ENCODE measurements at places on chromosomes 4 and X.
A peak's percentile ranks its signal among the peaks of the same experiment; 100 is the strongest.

DNA sequence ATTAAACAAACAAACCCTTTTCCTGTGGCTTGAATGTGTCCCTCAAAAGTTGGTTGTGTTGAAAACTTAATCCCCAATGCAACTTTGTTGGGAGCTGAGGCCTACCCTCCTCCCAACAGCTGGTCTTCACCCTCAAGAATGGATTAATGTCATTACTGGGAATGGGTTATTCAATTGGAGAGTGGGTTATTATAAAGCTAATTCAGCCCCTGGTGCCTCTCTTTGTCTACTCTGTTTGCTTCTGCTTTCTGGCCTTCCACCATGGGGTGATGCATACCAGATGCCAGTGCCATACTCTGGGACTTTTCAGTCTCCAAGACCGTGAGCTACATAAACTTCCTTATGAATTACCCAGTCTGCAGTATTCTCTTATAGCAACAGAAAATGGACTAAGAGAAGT lies 706.5 kb downstream of the CCSER1 start:
- DNase-seq: no peak

- peak; percentile 38 for DNase-seq
Observed at GRCh38 chr4:83043801-83044407, 8.9 kb downstream of the COPS4 start.

GRCh38 chr4:1448589-1449420 lies 42.6 kb upstream of the NKX1-1 start:
- no peak for DNase-seq

DNA sequence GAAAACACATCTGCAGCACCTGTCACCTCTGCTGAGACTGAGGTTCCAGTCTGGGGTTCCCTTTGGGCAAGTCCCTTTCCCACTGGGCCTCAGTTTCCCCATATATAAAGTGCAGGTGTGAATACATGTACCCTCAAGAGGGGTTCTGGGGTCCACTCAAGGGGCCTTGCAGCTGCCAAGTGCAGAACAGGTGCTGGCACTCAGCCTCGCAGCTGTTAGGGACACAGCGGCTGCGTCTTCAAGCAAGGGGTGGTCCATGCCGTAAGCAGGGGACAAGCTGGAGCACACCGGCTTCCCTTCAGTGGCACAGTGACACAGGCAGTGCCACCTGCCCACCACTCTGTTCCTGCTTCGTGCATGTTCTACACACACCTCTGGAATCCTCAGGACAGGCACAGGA lies 86.9 kb upstream of the PSAPL1 start:
- DNase-seq: no peak

DNA sequence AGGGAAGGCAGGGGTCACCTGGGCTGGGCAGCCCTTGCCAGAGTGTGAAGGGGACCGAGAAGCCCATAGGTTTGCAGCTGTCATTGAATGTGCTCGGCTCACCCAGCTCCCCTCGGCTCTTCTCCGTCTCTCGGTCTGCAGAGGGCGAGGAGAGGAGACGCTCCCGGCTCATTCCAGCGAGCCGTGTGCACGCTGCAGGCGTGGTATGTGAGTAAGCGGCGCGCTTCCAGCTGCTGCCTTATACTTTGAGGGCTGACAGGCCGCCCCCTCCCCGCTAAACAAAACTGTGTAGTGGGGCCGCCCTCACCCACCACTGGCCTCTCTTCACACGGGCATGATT lies 23.0 kb upstream of the BCORL1 start:
- DNase-seq: peak; percentile 53

DNA sequence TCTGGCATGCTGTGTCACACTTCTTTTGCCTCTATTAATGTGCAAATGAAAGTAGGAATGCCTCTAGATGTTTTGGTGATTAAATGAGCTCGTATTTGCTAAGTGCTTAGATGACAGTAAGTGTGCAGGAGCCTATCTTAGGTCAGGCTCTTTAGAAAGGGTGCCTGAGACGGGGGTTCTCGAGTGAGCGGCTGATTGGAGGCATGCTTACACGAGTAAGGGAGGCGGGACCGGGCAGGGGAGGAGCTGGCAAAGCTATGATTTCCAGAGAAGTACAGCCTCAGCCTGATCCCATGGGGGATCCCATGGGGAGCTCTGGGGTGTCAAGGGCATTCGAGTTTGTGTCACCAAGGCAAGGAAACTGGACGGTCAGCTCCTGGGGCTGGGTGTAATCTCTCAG lies 44.8 kb downstream of the CLDN34 start:
- DNase-seq: no peak

DNA sequence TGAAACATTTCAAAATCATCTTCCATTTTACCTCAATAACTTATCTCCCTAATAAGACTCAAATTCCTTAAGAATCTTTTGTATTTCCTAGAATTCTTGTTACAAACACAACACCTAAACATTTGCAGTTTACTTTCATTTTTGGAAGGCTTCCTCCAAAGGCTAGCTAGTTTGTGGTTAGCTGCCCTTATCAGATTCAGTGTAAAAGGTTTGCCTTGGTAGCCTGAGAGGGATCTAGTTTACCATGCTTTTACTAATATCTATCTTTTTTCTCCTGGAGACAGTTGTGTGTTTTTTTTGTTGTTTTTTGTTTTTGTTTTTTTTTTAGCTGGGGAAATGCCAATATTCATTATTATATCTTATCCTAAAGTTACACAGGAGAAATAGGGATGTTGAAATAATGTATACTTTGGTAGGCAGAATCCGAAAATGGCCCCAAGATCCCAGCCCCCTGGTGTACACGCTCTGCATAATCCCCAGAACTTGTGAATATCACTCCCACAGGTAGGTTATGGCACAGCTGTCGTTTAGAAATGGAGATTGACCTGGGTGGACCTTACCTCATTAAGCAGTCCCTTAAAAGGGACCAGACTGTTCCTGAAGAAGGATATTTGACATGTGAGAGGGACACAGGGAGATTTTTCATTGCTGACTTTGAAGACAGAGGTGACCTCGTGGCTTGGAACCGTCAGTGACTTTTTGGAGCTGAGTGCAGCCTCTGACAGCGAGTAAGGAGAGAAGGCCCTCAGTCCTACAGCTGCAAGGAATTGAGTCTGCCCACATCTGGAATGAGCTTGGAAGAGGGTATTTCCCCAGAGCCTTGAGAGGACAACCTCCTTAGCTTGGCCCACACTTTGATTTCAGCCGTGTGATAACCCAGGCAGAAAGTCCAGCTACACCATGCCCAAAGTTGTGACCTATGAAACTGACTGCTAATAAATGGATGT lies 33.4 kb downstream of the SEPTIN11 start:
- DNase-seq: no peak

DNA sequence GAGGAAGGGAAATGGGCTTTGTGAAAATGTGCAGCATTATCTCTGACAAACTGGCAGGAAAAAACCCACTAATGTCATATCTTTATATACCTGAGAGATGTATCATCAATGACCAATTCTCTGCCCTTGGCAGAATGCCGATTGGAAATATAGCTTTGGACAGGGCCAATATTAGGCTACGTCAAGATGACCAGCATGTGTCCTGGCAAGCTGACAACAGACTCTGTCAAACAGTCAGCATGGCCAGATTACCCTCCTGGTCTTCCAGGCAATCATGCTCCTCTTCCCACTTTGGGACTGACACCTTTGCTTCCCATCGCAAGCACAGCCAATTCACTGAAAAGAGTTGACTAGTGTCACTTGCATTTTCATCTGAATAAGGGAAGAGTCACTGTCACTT lies 57.0 kb downstream of the SORBS2 start:
- DNase-seq: no peak

DNA sequence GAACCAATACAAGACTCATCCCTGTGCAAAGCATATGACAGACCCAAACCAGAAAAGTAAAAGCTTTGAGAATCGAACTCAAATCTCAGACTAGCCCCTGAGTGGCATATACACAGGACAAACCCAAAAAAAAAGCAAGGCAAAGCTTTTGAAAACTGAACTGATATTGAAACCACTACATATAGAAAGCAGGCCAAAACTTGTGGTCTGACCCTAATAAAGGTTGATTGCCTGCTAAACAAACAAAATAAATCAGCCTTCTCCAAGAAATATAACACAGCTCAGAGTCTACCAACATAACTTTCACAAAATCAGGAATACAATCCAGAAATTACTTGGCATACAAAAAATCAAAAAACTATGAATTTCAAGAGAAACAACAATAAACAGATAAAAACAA lies 40.3 kb downstream of the LRBA start:
- no peak for DNase-seq

- DNase-seq: peak; percentile 48
Observed at GRCh38 chrX:112642349-112642748, 37.4 kb downstream of the LHFPL1 start.

GRCh38 chr4:88585917-88586316 lies 6.4 kb upstream of the HERC3 start:
- no peak for DNase-seq

DNA sequence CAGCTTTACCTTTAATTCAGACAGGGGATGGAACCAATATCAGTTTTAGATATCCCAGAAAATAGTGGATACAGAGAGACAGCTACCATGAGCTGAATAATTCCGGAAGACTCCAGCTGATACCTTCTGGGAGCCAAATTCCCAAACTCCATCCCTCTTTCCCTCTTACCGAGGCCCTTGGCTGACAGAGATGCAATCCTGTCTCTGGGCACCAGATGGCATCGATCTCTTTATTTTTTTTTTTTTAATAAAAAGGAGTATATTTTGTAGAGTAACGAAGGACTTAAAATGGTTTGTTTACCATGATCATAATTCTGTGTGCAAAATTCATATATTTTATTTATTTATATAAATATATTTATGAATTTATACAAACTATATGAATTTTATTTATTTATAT lies 31.0 kb downstream of the RAB40A start:
- peak; percentile 7 for DNase-seq

DNA sequence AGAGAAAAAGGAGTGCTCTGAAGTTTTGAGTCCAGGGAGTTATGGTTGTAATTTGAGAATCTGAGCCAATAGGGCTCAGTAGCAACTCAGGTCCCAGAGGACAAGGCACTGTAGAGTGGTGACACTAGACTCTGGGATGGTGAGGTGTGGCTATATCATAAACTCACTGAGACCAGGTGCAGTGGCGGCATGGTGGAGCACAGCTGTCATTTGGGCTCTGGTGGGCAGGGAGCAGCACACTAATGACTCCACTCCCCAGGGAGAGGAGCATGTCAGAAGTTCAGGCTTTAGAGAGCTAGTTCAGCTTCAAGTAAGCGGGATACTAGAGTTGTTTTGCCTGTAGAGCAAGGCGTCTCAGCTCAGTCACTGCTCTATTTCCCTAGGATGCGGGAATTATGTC lies 165.4 kb upstream of the USP38 start:
- DNase-seq: no peak

GRCh38 chr4:130712038-130712437 lies 1616.1 kb downstream of the C4orf33 start:
- peak; percentile 85 for DNase-seq

DNA sequence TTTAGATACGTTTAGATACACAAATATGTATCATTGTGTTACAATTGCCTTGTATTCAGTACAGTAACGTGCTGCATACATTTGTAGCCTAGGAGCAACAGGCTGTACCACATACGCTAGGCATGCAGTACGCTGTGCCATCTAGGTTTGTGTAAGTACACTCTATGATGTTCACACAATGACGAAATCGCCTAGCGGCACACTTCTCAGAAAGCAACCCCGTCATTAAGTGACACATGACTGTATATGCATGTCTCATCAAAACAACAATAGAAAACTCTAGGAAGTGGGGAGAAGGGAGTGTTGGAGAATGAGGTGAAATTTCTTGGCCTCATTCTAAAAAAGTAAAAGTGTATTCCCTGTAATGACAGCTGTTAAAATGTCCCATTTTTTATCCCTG lies 32.7 kb downstream of the CCDC149 start:
- DNase-seq: peak; percentile 64

DNA sequence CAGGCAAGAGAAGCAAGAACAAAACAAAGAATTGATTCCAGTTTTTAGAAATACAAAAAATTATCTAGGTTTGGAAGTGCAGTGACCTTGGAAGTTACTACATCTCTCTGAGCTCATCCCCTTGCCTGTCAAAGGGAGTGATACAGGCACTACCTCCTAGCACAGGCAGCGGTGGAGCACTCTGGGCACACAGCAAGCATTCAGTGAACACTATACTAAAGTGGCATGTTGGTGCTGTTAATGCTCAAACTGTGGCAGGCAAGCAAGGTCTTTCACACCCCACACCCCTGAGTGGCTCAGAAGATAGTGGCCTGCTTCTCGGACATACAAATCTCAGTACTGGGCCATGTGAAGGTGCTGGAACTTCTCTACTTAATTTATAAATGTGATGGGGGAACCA lies 51.2 kb downstream of the DRD5 start:
- no peak for DNase-seq

GRCh38 chrX:116417214-116417613 lies 19.2 kb upstream of the SLC6A14 start:
- peak; percentile 81 for DNase-seq

DNA sequence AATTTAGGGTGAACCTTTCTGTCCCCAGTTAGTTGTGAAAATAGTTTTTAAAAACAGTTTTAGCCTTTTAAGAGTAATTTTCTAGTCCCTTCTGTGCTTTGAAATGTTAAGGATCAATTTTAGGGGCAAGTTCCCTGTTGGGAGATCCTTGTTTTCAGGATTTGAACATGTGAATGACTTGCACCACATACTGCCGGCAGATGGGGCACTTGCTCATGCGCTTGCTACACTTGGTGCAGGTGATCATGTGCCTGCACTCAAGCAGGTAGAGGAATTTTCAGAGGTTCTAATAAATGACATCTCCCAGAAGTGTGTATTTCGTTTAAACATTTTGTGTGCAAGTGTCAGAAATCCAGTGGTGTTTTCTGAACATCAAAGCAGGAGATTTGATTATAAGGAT lies 195.9 kb downstream of the CHM start:
- DNase-seq: peak; percentile 40

GRCh38 chr4:180203349-180203748 lies 2039.9 kb upstream of the TENM3 start:
- no peak for DNase-seq

- DNase-seq: peak; percentile 45
Observed at GRCh38 chr4:7903791-7904516, 35.7 kb downstream of the AFAP1 start.

GRCh38 chr4:107804956-107805355 lies 19.8 kb upstream of the SGMS2 start:
- no peak for DNase-seq

GRCh38 chrX:68599256-68600152 lies 48.0 kb upstream of the STARD8 start:
- DNase-seq: no peak

DNA sequence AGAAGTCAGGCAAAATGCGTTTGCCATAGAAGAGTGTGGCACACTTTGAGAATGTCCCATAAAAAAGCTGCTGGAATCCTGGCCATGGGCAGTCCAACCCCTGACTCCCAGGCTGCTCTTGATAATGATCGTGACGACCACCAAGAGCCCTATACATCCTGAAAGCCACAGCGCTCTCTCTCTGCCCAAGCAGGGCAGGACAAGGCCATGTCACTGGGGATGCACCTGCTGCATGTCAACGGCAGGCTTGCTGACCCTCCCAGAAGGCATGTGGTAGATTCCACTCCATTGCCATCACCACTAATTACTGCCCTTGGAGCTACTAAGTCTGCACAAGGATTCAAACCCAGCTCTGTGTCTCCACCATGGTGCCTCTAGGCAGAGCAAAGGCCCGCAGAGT lies 144.5 kb downstream of the EVC2 start:
- DNase-seq: no peak

Measured in epithelial cell of esophagus (primary cell).